Fibroblast of gingiva (primary cell): ENCODE measurements at places on chromosomes 3 and 15.
A peak's percentile ranks its signal among the peaks of the same experiment; 100 is the strongest.

DNA sequence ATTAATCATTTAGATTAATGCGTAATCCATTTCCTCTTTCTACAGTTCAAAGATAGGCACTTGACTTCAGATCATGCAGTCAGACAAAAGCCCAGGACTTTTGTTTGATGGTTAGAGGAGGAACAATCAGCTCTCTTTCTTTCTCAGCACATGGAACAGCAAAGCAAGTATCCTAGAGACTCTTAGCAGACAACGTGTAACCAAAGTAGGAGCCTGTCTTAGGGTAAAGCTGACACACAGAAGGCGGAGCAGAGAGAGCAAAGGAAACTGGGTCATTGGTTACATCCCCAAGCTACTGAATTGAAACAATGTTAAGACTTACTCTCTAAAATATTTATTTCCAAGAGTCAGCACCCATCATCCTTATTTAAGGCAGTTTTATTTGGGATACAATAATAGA, 110.0 kb upstream of the HES1 start:
- DNase-seq, result no peak

DNA sequence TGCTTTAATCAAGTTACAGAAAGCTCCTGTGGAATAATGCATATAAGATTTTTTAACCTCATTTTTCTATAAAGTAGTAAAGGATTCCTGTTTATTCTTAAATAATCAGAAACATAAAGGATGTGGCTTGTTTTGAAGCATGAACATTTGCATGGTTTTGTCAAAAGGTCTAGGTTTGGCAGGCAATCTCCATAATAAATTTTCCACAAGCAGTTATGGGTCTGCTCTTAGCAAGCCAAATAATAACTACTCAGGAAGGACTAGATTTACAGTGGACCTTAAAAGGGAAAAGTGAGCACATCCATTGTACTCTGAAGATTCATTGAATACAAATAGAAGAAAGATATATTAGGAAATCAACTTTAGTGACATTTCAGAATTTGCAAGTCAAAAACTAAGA, 407.3 kb upstream of the CBLB start:
- DNase-seq, result no peak

DNA sequence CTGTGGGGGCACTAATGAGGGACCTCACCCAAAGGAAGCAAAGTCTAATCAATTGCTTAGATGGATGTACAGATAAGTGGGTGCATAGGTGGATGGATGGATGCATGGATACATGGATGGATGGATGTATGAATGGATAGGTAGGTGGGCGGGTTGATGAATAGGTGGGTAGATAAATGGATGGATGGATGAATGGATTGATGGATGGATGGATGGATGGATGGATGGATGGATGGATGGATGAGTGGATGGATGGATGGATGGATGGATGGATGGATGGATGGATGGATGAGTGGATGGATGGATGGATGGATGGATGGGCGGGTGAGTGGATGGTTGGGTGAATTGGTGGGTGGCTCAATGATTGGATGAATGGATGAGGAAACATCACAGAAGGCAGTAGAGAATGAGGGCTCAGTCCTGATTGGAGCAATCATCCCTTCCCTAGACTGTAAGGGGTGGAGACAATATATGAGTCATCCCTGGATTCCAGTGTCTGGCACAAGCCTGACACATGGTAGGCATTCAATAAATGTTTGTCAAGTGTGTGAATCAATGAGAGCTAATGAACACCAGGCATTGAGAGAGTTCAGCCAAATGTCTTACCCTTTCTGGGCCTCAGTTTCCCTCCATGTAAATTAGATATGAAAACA, 40.4 kb upstream of the PXYLP1 start:
- DNase-seq, result no peak

GRCh38 chr3:170740726-170741591, 129.0 kb downstream of the RPL22L1 start:
- DNase-seq, result peak; percentile 97

DNA sequence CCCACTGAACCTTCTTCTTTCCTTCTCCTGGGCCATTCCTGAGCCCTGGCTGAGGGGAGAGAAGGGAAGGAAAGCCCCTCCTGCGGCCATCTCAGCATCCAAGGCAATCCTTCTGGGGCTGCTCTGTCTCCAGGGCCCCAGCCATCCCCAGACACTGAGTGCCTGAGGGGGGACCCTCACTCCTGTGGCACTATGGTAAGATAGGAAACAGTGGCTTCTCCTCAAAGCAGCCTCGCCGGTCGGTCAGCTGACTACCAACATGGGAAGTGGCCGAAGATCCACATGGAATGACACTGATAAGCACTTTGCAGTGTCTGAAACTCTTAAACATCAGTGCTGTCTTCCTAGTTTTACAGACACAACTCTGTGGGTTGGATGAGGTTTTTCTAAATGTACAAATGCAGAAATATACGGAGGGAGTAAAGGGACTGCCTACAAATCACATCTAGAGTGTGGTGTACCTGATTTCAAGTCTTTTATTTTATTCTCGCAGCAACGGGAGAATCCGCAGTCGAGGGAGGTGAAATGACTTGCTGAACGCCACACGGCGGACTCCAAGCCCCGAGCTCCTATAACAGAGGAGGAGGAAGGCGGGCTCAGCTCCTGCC, 973 bp upstream of the ITPKA start:
- no peak for DNase-seq

DNA sequence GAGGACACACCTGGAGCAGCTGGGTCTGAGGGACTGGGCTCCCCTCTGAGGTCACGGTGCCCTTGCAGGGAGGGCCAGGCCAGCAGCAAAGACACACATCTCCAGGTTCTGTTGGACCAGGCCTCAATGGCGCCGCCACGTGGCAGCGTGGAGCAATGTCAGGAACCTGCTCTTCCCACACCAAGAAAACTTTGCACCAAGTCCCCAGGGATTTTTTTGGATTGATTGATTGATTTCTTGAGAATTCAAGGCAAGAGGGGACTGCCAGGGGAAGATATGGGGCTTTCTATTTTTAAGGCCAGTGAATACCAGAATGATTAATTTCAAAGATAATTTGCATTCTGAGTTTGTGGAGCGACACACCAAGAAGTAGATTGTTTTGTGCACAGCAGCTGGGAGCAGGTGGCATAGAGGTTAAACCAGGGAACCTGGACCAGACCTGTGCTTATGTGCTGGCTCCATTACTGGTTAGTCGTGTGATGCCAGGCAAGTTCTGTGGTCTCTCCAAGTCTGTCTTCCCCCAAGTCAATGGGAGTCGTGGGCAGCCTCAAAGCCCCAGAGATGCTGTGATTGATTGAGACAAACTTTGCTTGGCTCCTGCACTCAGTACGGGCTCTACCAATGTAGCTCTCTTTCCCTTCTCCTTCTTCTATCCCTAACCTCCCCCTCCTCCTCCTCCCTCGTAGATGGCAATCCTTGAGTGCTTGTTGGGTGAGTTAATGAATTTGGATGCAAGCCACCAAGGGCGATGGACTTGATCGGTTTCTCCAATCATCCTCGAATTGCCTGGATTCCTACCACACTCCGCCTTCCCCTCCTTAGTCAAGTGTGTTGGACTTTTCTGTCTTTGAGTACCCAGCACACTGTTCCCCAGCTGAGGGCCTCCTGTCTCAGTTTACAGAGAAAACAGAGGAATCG, 96.2 kb upstream of the TRPM1 start:
- DNase-seq, result no peak

- DNase-seq, result peak; percentile 87
Observed at GRCh38 chr3:54427941-54428871, 305.9 kb downstream of the CACNA2D3 start.

DNA sequence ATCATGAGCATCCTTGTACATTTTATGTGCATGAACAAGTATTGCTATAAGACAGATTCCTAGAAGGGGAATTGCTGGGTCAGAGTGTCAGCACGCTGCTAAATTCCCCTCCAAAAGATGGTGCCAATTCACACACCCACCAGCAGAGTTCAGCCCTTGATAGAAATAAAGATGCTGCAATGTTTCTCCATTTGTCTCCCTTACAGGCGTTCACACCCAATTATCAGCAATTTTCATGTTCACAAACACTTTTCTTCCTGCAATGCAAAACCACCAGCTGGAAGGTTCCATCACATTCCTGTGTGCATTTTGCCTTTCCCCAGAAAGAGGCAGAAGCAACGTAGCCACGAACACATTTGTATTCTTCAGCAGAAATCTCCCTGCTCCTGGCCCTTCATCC, 3.3 kb upstream of the TAMM41 start:
- no peak for DNase-seq

DNA sequence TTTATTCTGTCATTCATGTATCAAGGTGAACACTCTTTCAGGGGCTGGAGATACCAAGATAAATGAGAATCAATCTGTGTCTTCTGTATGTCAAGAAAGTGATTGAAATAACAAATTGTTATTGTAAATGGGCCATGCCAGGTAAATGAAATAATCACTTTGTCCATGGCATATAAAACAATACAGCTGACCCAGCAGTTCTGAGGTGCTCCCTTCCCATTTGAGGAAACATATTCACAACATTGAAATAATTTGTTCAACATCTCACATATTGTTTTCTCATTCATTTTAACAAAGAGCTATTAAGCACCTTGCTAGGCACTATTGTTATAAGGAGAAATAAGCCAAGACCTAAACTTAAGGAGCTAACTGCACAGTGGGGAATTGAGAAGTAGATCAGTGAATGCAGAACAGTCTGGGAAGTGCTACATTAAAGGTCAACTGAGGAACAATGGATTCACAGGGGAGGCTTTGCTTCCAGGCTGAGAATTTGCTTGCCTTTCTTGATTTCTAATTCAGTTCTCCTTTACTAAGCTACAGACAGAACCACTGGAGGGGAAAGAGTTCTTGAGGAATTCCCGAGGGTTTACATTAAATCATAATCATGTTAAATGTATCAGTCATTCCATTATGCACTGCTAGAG, 806.3 kb upstream of the ARPP21 start:
- no peak for DNase-seq

DNA sequence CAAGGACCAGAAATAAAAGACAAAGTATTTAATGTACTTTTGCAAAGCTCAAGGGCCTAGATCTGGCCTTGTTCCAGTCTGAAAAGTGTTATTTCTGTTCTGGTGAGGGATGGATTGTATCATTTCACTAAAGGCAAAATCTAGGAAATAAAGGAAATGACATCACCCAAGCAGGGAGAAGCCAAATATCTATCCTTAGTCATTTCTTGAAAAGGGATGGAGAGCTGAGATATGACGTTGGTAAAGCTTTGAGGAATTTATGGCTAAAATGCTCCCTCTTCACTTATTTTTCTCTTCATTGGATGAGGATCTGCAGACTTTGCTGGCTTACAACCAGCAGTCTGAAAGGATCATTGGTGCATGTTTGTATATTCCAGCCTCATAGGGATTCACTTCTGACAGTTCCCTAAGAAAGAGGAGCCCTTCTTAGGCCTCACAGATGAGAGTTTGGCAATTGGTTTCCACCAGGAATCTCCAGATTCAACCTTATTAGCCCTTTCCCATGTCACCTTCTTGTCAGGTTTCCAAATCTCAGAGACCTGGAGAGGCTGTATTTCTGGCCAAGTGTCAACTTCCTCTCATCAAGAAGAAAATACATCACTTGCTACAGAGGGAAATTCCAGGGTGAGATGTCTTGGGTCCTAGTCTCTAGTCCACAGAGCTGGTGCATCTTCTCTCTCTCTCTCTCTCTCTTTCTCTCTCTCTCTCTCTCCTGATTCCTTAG, 93.7 kb upstream of the BOC start:
- peak; percentile 16 for DNase-seq
